ENCODE measurements at places on chromosomes 2 and 18.

DNA sequence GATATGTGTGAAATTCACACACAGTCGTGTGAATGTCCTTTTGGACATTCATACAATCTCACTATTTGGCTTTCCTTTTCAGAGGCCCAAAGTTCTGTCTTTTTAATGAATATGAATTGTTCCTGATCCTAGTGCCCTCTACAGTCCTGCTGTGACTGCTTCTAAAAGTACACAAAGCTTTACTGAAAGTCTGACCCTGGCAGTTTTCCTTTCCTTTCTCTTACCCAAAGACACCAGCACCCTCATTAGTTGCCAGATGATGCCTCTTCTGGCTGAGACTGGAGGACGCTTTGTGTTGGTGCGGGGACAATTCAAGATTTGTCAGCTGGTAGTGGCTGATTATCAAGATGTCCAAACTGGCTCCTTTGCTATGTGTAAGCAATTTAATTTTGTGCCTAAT is 81.8 kb upstream of the CDCA7 start:
- no peak for DNase-seq

DNA sequence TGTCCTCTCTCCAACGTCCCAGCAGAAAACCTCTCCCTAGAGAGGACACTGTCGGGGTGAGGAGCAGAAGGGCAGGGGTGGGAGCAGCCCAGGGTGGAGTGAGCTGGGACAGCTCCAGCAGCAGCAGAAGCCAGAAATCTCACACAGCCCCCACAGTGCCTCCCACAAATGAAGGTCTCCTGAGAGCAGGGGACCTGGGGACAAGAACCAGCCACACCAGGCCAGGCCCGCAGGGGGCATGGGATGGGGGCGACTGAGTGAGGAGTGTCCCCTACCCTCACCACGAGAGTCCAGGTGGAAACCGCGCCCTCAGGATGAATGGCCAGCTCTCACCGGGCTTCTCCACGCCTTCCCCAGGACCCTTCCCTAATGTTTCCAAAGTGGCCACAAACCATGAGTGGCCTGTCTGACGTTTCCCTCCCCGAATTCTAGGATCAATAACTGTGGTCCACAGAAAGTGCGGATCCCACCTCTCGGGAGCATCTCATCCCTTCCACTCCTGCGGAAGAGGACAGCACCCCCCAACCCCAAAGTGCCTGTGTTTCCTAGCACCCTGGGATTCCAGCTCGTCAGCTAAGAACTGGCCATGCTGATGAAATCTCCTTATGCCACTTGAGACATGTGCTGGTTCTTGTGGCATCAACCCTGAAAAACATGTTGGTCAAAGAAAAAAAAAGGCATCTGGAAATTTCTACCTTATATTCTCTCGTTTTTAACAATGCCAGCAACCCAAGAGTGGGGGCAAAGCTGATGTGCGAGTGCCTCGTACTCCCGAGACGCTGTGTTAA is 121.1 kb downstream of the HDAC4 start:
- DNase-seq: peak; percentile 1

GRCh38 chr2:181683518-181684453 is 3.5 kb upstream of the NEUROD1 start:
- peak; percentile 40 for DNase-seq

GRCh38 chr2:218286570-218287459 is 5.5 kb downstream of the TMBIM1 start:
- DNase-seq: peak; percentile 84

DNA sequence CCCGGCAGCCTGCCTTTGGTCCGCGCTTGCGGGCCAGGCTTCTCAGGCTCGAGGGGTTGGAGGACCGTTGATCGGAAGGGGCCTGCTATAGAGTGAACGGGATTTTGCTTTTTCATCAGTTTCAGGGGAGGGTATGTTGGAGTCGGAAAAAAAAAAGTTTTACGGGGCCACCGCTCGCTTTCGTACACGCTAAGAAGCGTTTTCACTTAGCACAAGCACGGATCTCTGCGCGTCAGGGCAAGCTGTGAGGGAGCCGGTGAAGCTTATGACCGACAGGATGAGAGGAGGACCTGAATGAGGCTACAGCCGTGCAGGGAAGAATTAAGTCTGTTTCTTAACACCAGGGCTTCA is 443 bp downstream of the CPSF3 start:
- peak; percentile 44 for DNase-seq

DNA sequence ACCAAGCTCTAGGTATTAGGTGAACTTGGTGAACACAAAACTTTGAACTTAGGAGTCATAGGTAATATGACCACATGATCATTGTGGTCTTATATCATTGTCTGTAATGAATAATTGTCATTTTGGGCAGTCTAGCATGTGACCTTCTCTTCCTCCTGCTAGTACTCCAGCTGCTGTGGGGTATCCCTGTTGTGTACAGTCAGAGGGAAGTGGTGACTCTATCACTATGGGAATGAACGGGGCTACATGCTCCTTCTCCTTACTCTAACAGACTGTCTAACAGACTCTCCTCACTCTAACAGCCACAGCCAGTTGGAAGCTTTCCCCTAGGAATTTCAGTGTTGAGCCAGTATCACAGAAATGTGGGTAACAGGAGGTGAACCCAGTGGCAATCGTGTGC is 68.2 kb upstream of the NEDD4L start:
- no peak for DNase-seq

GRCh38 chr2:219752726-219753125 is 125.3 kb downstream of the SLC4A3 start:
- DNase-seq: no peak

DNA sequence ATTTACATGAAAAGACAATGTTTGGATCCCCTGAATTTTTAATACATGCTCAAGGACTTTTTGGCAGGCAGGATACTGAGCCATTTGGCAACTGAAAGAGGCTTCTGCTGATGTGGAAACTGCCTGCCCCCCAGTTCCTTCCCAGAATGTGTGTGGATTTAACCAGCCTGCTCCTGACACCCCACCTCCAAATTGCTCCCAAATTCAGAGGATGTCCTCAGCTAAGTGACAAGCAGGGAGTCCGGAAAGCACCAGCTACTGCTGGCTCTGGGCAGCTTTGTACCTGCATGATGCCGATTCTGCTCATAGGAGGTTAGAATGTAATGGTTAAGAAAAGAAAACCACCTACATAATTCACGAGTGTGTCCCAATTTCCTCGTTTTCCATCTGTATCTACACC is 197.5 kb downstream of the CDH20 start:
- DNase-seq: no peak

DNA sequence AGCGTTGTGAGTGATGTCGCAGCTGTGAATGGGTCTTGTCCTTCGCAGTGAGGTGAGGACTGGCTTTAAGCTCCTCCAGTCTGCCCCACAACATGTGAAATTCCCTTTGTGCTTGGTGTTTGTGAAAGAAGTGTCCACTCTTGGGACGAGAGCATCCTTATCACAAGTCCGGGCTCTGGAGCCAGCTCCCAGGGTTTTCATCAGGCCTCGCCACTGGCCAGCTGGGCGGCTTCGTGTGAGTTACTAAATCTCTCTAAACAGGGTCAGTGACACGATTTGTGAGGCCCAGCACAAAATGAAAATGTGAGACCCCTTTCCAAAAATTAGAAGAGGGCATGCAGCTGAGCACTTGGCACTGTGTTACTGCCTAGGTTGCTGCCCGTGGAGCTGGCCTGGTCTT is 115.9 kb downstream of the VAPA start:
- no peak for DNase-seq

DNA sequence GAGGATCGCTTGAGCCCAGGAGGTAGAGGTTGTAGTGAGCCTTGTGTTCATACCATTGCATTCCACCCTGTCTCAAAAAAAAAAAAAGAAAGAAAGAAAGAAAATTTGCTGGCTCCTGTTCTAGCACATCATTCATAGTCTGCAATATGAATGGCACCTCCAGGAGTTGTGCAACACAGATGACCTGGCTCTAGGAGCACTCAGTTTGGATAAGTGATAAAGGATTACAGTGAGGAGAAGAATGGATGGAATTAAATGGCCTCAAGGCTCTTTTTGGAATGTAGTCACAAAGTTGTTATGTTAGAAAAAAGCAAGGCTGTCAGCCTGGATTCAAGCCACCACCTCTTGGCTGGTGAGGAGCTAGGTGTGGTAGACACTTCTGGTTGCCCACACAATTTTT is 21.5 kb upstream of the SPRED2 start:
- no peak for DNase-seq

DNA sequence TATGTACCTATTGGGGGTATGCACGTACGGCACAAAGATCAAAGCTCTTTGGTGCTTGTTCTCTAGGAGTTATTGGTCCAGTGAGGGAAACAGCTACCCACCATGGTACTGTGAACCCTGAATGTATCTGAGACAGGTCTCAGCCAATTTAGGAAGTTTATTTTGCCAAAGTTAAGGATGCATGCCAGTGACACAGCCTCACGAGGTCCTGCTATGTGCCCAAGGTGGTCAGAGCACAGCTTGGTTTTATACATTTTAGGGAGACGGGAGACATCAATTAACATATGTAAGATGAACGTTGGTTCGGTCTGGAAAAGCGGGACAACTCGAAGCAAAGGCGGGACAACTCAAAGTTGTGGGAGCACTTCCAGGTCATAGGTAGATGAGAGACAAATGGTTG is 75.8 kb downstream of the SOWAHC start:
- DNase-seq: no peak

GRCh38 chr2:169637620-169638019 is 53.5 kb downstream of the PPIG start:
- no peak for DNase-seq

DNA sequence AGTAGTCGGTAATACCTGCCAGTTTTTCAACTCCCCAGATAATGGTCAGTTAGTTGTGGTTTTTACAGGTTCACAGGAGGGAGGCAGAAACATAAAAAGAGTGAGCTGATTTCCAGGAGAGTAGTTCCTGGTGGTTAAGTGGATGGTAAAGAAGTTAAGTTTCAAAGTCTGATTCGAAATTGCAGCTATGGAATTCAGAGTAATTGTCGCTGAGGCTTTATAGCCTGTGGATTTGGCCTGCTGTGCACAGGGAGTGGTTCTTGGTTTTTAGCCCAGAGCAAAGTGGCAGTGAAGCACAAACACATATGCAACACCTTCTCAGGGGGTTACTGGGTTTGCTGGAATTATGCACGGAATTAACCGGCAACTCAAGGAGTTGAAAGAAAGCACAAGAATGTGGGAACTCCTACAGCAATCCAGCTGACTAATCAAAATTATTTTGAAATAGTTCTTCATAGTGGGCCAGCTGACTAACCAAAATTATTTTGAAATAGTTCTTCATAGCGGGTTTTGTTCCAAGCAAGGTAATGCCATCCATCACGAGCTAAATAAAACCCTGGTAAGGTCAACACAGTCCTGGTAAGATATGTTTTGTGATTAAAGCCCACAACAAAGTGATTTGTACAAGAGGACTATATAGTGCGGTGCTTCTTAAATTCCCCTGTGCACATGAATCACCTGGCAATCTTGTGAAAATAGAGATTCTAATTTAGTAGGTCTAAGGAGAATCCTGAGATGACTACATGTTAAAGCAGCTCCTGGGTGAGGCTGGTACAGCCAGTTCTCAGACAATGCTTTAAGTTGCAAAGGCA is 94.4 kb downstream of the SGPP2 start:
- no peak for DNase-seq

- DNase-seq: peak; percentile 41
Observed at GRCh38 chr2:667332-667999, 9.7 kb downstream of the TMEM18 start.

- no peak for DNase-seq
Observed at GRCh38 chr2:127942002-127942401, 56.2 kb upstream of the AMMECR1L start.

DNA sequence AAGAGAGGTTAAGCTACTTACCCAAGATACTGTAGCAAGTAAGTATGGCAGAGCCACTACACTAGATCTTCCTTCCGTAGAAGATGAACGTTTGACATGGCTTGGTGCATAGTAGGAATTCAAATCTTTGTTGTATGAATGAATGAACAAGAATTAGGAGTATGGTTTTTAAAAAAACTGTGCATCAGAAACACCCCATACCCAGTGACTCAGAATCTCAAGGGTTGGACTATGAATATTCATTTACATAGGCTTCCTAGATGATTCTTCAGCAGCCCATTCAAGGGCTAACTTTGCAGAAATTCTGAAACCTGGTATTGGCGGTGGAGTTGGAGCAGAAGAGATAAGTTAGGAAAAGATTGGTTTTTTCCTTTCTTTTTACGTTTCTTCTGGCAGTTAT is 5.4 kb downstream of the ACTR3 start:
- DNase-seq: no peak

GRCh38 chr2:217414429-217414828 is 554.6 kb upstream of the TNP1 start:
- DNase-seq: no peak

GRCh38 chr2:208358758-208359631 is 47.6 kb upstream of the PTH2R start:
- DNase-seq: no peak

- no peak for DNase-seq
Observed at GRCh38 chr18:21479721-21480120, 120.8 kb downstream of the ESCO1 start.

- no peak for DNase-seq
Observed at GRCh38 chr2:224069172-224069571, 30.1 kb upstream of the SERPINE2 start.

DNA sequence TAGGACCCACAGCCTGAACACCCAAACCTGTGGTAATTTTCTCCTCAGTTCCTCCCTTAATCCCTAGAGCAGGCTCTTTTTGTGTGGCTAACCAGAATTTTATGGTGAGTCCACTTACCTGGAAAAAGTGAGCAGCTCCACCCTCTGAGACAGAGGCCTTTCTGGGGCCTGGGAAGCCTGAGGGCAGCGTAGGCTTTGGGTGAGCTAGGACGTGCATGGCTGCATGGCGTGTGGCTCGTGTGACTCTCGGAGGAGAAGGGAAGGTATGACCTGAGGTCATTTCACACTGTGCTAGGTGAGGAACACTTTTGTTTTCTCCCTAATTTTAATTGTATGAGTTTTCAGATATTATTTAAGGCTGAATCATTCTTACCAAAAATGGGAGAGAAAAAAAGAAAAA is 73.5 kb upstream of the DYNAP start:
- no peak for DNase-seq

- no peak for DNase-seq
Observed at GRCh38 chr2:10433947-10434885, 13.9 kb downstream of the ODC1 start.

DNA sequence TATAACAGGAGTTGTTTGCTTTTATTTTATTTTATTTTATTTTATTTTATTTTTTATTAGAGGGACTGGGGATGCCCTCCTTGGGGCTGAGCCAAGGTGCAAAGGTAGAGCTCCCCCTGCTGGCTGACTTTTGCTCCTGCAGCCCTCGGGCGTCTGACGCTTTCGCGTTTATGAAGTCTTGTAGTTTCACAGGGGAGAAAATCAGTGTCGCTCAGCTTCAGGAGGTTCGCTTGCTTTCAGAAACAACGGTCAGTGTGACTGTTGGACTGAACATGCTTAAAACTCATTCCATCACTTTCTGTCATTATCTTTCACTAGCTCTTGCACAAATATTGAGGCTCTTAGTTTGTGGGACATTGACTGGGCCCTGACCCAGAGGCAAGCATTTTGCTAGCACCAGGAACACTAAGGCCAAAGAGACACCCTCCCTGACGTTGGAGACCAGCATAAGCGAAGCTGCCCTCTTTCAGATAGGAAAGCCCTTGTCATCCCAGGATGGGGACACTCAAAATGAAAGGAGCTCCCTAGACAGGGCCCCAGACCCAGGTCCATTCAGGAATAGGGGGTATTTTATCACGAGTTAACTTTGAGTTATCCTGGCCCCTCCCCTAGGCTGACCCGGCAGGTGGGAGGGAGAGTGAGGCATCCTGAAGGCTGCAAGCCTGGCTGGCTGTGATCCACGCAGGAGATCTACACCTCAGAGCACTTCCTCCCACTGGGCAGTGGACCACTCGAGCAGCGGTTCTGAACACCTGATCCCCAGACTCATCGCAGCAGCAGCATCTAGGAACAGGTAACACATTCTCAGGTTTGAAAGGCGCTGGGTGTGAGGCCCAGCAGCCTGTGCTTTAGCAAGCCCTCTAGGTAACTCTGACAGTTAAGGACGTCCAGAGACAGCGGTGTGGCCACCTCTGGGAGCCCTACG is 34.4 kb downstream of the LGALSL start:
- DNase-seq: peak; percentile 88
